ENCODE measurements at places on chromosomes 11 and 22. TPM values are rescaled to one million over a fixed set of nuclear protein-coding genes. Genes with fewer than 3 reads are reported as not detected.
A peak's percentile ranks its signal among the peaks of the same experiment; 100 is the strongest.

ART1 gene
- total RNA-seq = not detected

C11orf42 gene
- not detected for total RNA-seq

TRIM49 gene
- total RNA-seq = not detected

DBX1 gene
- not detected for total RNA-seq

SLC7A4 gene
- not detected for total RNA-seq

OR51I1 gene
- not detected for total RNA-seq

MS4A6E gene
- not detected for total RNA-seq

SCN4B gene
- not detected for total RNA-seq

MYBPC3 gene
- 0.67 TPM for total RNA-seq

DNA sequence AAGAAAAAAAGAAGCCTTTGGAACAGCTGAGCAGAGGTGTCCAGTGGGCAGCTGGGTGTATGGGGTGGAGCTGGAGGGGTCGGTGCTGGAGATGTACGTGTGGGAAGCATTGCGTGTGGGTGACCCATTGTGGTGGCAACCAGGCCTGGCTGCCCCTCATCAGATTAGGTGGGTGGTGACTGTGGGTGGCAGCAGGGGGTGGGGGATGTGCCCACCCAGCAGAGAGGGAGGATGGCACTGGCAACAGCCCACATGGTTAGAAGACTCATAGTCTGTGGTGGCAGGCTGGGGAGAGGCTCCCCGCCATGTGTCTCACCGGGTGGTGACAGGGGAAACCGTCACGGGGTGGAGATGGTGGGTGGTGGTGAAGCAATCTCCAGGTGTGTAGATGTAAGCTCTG is 27.6 kb downstream of the TP53I11 start:
- H3K27ac ChIP-seq = no peak overlapping the region
- H3K27me3 ChIP-seq = no peaks in the 10 kb centered on the region
- no peak for DNase-seq

DNA sequence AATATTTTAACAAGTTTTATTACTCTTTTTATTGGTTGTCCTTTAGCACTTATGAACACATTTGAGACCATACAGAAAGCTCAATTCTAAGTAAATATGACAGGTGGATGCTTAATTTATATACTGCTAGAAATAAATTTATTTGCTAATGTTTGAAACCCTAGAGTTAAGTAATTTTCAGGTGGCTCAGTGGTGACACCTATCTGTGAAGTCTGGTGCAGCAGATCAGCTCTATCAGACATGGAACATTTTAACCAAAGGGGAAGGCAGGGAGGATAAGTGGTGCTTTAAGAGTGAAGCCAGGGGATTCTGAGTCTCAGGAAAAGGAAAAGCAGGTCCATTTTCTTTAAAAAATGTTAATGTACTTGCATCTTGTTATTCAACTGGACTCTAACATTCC is 175.8 kb downstream of the DSCAML1 start:
- H3K27ac ChIP-seq = no peak overlapping the region
- no peaks in the 10 kb centered on the region for H3K27me3 ChIP-seq
- DNase-seq = peak; percentile 64
- no peaks in the 10 kb centered on the region for H3K36me3 ChIP-seq
- H3K4me1 ChIP-seq = peaks cover 13% of the 10 kb centered on the region

DNA sequence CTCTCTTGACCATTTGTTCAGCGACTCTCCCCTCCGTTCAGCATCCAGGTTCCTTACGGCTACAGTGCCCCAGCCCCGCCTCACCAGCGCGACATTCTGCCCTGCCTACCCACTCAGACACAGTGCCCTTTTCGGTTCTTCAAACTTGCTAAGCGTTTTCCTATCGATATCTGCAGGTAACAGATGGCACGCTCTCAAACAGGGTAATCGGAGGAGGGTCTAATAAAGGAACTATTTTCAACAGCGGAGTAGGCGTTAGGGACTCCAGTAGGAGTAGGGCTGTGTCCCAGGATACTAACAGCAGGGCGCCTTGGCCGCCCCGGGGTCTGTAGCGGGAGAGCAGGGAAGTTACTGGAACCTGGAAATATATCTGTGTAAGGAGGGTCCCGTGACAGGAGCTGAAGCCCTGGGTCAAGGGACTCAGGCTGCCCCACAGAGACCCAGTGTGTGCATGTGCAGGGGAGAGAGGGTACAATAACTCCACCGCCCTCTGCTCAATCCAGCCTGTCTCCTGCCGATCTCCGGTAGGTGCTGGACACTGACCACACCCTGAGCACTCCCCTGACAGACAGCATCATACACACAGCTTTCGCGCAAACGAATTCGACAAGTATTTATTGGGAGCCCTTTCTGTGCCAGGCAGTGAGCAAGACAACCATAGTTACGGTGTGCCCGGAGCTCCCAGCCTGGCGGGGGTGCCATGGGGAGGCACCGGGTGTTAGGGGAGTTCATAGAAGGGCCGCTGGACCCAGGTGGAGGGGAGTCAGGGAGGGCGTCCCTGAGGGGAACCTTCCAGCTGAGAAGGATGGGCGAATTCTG is 2.1 kb downstream of the KLHL35 start:
- no peak overlapping the region for H3K4me3 ChIP-seq
- H3K27ac ChIP-seq = no peak overlapping the region
- H3K27me3 ChIP-seq = no peaks in the 10 kb centered on the region
- peaks cover 2% of the 10 kb centered on the region for H3K36me3 ChIP-seq
- no peak for DNase-seq

GRCh38 chr11:17385492-17385891 is 3.0 kb downstream of the KCNJ11 start:
- H3K4me1 ChIP-seq = peaks cover 14% of the 10 kb centered on the region
- no peak for DNase-seq
- no peak overlapping the region for H3K4me3 ChIP-seq
- H3K27me3 ChIP-seq = no peaks in the 10 kb centered on the region
- 0 out of 2 replicates have a peak, but pooled peaks cover 5% of the 10 kb centered on the region for H3K36me3 ChIP-seq

DNA sequence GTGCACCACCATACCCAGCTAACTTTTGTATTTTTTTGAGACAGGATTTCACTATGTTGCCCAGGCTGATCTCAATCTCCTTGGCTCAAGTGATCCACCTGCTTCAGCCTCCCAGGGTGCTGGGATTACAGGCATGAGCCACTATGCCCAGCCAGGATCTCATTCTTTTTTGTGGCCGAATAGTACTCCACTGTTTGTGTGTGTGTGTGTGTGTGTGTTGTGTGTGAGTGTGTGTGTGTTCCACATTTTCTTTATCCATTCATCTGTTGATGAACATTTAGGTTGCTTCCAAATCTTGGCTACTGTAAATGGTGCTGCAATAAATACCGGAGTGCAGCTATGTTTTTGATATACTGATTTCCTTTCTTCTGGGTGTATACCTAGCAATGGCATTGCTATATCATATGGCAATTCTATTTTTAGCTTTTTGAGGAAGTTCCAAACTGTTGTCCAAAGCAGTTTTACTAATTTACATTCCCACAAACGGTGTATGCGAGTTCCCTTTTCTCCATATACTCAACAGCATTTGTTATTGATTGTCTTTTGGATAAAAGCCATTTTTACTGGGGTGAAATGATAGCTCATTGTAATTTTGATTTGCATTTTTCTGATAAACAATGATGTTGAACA is 105.4 kb downstream of the TTC28 start:
- no peaks in the 10 kb centered on the region for H3K27me3 ChIP-seq
- no peak overlapping the region for H3K27ac ChIP-seq
- H3K36me3 ChIP-seq = no peaks in the 10 kb centered on the region
- no peak overlapping the region for H3K4me3 ChIP-seq
- H3K4me1 ChIP-seq = no peaks in the 10 kb centered on the region

GRCh38 chr11:124884869-124885479 is 12.7 kb downstream of the ROBO4 start:
- no peaks in the 10 kb centered on the region for H3K36me3 ChIP-seq
- DNase-seq = no peak
- H3K4me1 ChIP-seq = no peaks in the 10 kb centered on the region

GRCh38 chr11:121449626-121450025 is 2.5 kb upstream of the SORL1 start:
- H3K36me3 ChIP-seq = peaks cover 5% of the 10 kb centered on the region
- H3K27me3 ChIP-seq = no peaks in the 10 kb centered on the region
- peaks cover 85% of the 10 kb centered on the region for H3K4me1 ChIP-seq
- peak overlapping the region; percentile 58 for H3K4me3 ChIP-seq

- H3K27me3 ChIP-seq = no peaks in the 10 kb centered on the region
- no peak overlapping the region for H3K4me3 ChIP-seq
- DNase-seq = no peak
- no peak overlapping the region for H3K27ac ChIP-seq
Observed at GRCh38 chr11:133172349-133172748, 360.0 kb downstream of the OPCML start.

DNA sequence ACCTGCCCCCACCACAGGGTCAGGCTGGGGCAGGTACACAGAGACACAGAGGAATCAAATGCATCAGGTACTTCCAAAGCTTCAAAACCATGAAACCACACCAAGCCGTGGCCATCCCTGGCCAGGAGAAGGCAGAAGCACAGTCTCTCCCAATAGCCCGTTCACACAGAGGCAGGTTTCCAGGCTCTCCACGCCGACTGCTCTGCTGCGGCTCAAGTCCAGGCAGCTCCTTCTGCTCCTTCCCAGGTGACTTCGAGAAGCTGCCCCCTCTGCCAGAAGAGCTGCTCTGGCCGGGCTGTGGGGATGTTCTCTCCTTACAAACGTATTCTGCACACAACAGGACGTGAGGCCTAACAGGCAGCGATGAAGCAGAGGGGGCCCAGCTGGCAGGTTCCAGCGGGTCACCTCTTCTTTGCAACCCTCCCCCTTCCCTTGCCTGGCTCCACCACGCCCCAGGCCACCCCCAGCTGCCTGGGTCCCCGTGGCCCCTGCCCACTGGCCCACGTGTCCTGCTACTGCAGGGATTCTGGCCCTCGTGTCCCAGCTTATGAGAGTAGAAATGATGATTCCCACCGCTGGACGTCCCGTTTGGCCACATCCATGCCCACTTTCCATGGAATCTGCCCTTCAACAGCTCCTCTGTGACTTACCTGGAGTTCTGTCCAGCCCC is 26.1 kb downstream of the BRD1 start:
- no peak for DNase-seq
- no peaks in the 10 kb centered on the region for H3K4me1 ChIP-seq
- H3K36me3 ChIP-seq = peaks cover 7% of the 10 kb centered on the region
- no peaks in the 10 kb centered on the region for H3K27me3 ChIP-seq
- H3K27ac ChIP-seq = no peak overlapping the region

GRCh38 chr11:6315811-6316425 is 4.4 kb downstream of the CAVIN3 start:
- DNase-seq = peak; percentile 77
- no peak overlapping the region for H3K27ac ChIP-seq
- H3K27me3 ChIP-seq = no peaks in the 10 kb centered on the region
- H3K4me3 ChIP-seq = no peak overlapping the region

- H3K4me1 ChIP-seq = no peaks in the 10 kb centered on the region
- H3K27me3 ChIP-seq = no peaks in the 10 kb centered on the region
- H3K36me3 ChIP-seq = no peaks in the 10 kb centered on the region
- no peak overlapping the region for H3K4me3 ChIP-seq
- DNase-seq = no peak
Observed at GRCh38 chr22:42138122-42138770, 7.6 kb upstream of the CYP2D6 start.

- H3K4me3 ChIP-seq = peak overlapping the region; percentile 92
- DNase-seq = peak; percentile 84
- peaks cover 35% of the 10 kb centered on the region for H3K4me1 ChIP-seq
- 0 out of 2 replicates have a peak, but pooled peaks cover 3% of the 10 kb centered on the region for H3K36me3 ChIP-seq
- H3K27ac ChIP-seq = peak overlapping the region; percentile 83
- no peaks in the 10 kb centered on the region for H3K27me3 ChIP-seq
Observed at GRCh38 chr11:65615950-65616574, 486 bp downstream of the PCNX3 start.

- peaks cover 43% of the 10 kb centered on the region for H3K36me3 ChIP-seq
- peaks cover 22% of the 10 kb centered on the region for H3K4me1 ChIP-seq
- DNase-seq = no peak
- H3K27me3 ChIP-seq = no peaks in the 10 kb centered on the region
- no peak overlapping the region for H3K27ac ChIP-seq
- H3K4me3 ChIP-seq = no peak overlapping the region
Observed at GRCh38 chr11:43316451-43316850, 4.7 kb downstream of the API5 start.

DNA sequence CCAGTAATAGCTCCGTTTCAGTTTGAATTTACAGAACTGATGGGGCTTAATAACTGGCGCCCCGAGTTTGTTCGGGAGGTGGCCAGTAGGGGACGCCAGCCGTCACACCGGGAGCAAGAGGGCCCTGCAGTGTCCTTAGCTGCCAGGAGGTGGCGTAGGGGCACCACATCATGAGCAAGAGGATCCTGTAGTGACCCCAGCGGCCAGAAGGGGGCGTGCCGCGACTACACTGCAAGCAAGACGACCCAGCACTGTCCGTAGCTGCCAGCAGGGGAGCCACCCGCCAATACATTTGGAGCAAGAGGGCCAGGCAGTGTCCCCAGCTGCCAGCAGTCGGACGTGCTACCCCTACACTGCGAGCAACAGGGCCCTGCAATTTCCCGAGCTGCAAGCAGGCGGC is 663.7 kb upstream of the B3GAT1 start:
- no peaks in the 10 kb centered on the region for H3K27me3 ChIP-seq
- DNase-seq = peak; percentile 81
- no peak overlapping the region for H3K4me3 ChIP-seq
- no peak overlapping the region for H3K27ac ChIP-seq

DNA sequence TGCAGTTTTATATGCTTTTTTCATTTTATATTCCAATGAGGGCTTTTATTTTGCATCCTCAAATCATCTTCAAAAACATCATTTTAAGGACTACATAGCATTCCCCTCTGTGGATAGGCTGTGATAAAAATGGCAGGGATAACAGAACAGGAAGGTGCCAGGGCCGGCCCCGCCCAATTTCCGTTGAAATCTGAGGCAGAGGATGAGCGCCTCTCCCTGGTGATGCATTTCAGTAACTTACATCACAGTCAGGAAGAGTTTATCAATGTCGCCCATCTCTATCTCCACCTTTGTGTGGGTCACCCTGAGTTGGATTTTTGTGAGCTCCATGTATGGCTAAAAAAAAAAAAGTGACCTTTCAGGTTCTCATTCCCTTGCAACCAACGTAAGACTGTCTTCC is 201.6 kb downstream of the DSCAML1 start:
- no peak overlapping the region for H3K27ac ChIP-seq
- H3K27me3 ChIP-seq = no peaks in the 10 kb centered on the region
- H3K4me1 ChIP-seq = peaks cover 41% of the 10 kb centered on the region
- no peak overlapping the region for H3K4me3 ChIP-seq

GRCh38 chr11:134586726-134587125 is 174.7 kb upstream of the B3GAT1 start:
- H3K36me3 ChIP-seq = no peaks in the 10 kb centered on the region
- H3K4me1 ChIP-seq = no peaks in the 10 kb centered on the region
- DNase-seq = no peak
- H3K27ac ChIP-seq = no peak overlapping the region
- no peaks in the 10 kb centered on the region for H3K27me3 ChIP-seq
- no peak overlapping the region for H3K4me3 ChIP-seq

GRCh38 chr22:36595154-36595553 is 66.2 kb upstream of the EIF3D start:
- no peaks in the 10 kb centered on the region for H3K27me3 ChIP-seq
- DNase-seq = no peak
- no peaks in the 10 kb centered on the region for H3K4me1 ChIP-seq
- H3K36me3 ChIP-seq = no peaks in the 10 kb centered on the region
- H3K27ac ChIP-seq = no peak overlapping the region
- H3K4me3 ChIP-seq = no peak overlapping the region

GRCh38 chr11:8199676-8200075 is 30.9 kb upstream of the RIC3 start:
- H3K4me1 ChIP-seq = no peaks in the 10 kb centered on the region
- no peaks in the 10 kb centered on the region for H3K27me3 ChIP-seq
- no peaks in the 10 kb centered on the region for H3K36me3 ChIP-seq
- no peak overlapping the region for H3K4me3 ChIP-seq
- no peak for DNase-seq

GRCh38 chr11:134504146-134504905 is 92.3 kb upstream of the B3GAT1 start:
- no peaks in the 10 kb centered on the region for H3K4me1 ChIP-seq
- no peak overlapping the region for H3K27ac ChIP-seq
- H3K36me3 ChIP-seq = no peaks in the 10 kb centered on the region

Data from Karpas-422 (cell line).